Osteoblast (primary cell): ENCODE measurements at places on chromosomes 6 and 20. TPM values are rescaled to one million over a fixed set of nuclear protein-coding genes. Genes with fewer than 3 reads are reported as not detected.
A peak's percentile ranks its signal among the peaks of the same experiment; 100 is the strongest.

- no peak overlapping the region for H3K27ac ChIP-seq
- H3K36me3 ChIP-seq = no peaks in the 10 kb centered on the region
- no peaks in the 10 kb centered on the region for H3K27me3 ChIP-seq
- no peaks in the 10 kb centered on the region for H3K4me1 ChIP-seq
Measured at GRCh38 chr6:169994739-169995138, 243.3 kb downstream of the ERMARD start.

DNA sequence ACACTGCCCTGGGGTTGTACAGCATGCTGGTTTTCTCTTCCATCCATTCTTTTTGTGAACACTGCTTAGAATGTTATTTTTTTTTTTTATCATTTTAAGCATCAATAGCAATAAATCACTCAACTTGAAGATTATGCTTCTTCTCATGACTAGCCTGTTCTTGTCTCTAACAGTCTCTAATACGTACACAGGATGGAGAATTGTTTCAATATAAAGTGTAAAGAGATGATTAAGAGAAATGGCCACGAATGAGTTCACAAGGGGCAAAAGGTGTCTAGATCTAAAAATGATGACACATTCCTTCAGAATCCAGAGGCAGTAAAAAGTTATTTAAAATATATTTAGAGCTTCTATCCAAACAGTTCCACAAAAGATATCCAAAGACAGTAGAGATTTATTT is 390.2 kb downstream of the HDGFL1 start:
- no peaks in the 10 kb centered on the region for H3K4me1 ChIP-seq
- no peak overlapping the region for H3K4me3 ChIP-seq
- no peak for DNase-seq
- H3K36me3 ChIP-seq = no peaks in the 10 kb centered on the region

GRCh38 chr20:23081263-23081819 is 4.8 kb downstream of the CD93 start:
- H3K4me1 ChIP-seq = no peaks in the 10 kb centered on the region
- H3K27ac ChIP-seq = no peak overlapping the region
- no peak overlapping the region for H3K4me3 ChIP-seq

DNA sequence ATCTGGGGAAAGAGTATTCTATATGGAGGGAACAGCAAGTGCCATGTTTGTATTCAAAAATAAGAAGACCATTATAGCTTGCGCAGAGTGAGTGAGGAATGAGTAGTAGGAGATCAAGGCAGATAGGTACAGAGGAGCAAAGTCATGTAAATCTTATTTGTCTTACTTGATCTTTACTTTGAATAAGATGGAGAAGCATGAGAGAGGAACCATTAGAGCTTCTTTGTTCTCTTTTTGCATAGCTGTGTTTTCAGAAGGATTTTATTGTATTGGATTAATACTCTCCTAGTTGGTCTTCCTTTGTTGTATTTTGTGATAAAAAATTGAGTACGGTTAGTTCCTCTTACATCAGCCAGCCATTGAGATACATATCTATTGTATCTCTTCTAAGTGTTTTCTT is 88.4 kb downstream of the SCAF8 start:
- H3K27me3 ChIP-seq = no peaks in the 10 kb centered on the region
- H3K27ac ChIP-seq = no peak overlapping the region
- peaks cover 58% of the 10 kb centered on the region for H3K36me3 ChIP-seq
- no peak for DNase-seq
- no peaks in the 10 kb centered on the region for H3K4me1 ChIP-seq
- H3K4me3 ChIP-seq = no peak overlapping the region

- no peaks in the 10 kb centered on the region for H3K27me3 ChIP-seq
- no peak for DNase-seq
- H3K4me1 ChIP-seq = no peaks in the 10 kb centered on the region
- H3K27ac ChIP-seq = no peak overlapping the region
- no peak overlapping the region for H3K4me3 ChIP-seq
- no peaks in the 10 kb centered on the region for H3K36me3 ChIP-seq
Measured at GRCh38 chr6:99882128-99882702, 111.8 kb downstream of the MCHR2 start.

GRCh38 chr6:1175877-1176276 is 136.0 kb upstream of the FOXQ1 start:
- H3K4me3 ChIP-seq = no peak overlapping the region
- no peaks in the 10 kb centered on the region for H3K36me3 ChIP-seq
- no peak overlapping the region for H3K27ac ChIP-seq

GRCh38 chr20:57672164-57672563 is 37.7 kb downstream of the PMEPA1 start:
- DNase-seq = no peak
- H3K36me3 ChIP-seq = no peaks in the 10 kb centered on the region
- H3K27ac ChIP-seq = no peak overlapping the region
- H3K4me3 ChIP-seq = no peak overlapping the region
- no peaks in the 10 kb centered on the region for H3K27me3 ChIP-seq

DNA sequence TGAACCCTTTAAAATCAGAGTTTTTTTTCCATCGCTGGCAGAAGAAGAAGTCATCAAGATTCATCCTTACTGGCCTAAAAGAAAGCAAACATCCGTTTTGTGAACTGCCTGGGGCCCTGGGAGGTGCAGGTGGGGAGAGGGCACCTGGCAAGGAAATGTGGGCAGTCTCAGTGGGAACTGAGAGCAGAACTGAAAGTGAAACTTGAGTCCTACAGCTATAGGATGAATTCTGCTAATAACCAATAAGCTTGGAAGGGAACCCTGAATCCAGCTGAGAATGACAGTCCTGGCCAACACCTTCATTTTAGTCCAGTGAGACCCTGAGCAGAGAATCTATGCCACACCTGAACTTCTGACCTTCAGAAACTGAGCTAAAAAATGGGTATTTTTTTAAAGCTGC is 130.1 kb upstream of the ASCC3 start:
- H3K27me3 ChIP-seq = no peaks in the 10 kb centered on the region
- no peaks in the 10 kb centered on the region for H3K4me1 ChIP-seq
- H3K27ac ChIP-seq = no peak overlapping the region

DNA sequence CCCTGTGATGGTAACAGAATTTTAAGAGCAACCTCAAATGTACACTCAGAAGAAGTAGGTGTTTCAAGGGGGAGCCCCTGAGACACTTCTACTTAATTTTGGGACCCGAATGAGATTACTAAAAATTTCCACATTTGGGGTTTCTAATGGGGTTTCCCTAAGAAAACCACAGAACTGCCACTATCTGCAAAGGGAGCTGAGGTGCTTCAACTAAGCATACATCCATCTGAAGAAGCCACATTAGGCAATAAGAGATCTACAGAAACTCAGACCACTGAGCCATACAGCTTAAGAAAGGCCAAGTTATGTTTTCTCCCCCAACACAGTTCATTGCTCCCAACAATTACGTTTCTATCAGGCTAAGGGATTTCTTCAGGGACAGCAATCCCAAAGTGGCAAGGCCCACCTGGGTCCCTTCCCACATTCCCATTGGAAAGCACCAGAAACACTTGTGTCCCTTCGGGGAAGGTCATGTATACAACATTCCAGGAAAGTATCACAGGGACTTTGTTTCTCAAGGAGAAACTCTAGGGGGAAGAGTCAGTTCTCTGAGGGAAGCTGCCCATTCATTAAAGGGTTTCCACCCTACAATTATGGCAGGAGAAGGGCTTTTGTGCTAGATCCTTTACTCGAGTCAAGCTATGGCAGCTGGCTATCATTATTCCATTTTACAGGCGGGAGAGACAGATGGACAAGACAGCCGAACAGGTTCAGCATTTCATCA is 5.0 kb downstream of the BCL2L1 start:
- H3K36me3 ChIP-seq = peaks cover 37% of the 10 kb centered on the region
- H3K27me3 ChIP-seq = no peaks in the 10 kb centered on the region
- peaks cover 68% of the 10 kb centered on the region for H3K4me1 ChIP-seq
- peak overlapping the region; percentile 40 for H3K27ac ChIP-seq
- no peak for DNase-seq
- peak overlapping the region; percentile 39 for H3K4me3 ChIP-seq

DNA sequence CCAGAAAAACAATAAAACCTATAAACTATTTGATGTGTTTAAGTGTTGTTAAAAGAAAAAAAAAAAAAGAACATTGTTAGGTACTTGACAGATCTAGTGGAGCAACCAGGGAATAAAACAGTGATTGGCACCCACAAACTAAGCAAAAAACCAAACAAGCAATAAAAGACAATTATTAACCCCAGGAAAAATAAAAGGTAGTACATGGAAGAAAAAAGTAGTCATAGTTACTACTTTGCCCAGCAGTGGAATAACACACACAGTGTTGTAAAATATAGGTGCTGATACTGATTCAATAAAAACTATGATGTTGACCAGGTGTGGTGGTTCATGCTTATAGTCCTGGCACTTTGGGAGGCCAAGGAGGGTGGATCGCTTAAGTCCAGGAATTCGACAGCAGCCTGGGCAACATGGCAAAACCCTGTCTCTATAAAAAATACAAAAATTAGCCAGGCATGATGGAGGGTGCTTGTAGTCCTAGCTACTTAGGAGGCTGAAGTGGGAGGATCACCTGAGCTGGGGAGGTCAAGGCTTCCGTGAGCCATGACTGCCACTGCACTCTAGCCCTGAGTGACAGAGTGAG is 43.9 kb downstream of the PIGU start:
- H3K4me3 ChIP-seq = no peak overlapping the region
- no peaks in the 10 kb centered on the region for H3K36me3 ChIP-seq
- DNase-seq = no peak
- no peak overlapping the region for H3K27ac ChIP-seq

DNA sequence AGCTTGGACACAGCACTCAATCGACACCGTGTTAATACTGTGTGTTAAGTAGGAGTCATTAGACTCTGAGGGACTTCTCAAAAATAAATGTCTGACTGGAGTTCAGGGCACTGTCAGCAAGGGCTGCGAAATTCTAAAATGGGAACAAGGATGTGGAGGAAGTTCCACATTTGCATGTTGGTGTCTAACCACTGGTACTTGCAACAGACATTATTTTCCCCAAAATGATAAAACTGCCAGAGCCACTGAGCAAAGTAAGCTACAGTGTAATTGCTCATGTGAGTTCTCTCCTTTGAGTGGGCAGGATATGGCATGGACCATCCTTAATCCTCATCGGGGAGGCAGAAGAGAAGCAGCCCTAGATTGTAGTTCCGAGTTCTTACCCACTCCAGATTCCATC is 215.9 kb downstream of the SLC24A3 start:
- H3K27me3 ChIP-seq = no peaks in the 10 kb centered on the region
- peak; percentile 32 for DNase-seq
- peaks cover 3% of the 10 kb centered on the region for H3K4me1 ChIP-seq
- no peak overlapping the region for H3K4me3 ChIP-seq
- no peaks in the 10 kb centered on the region for H3K36me3 ChIP-seq

DNA sequence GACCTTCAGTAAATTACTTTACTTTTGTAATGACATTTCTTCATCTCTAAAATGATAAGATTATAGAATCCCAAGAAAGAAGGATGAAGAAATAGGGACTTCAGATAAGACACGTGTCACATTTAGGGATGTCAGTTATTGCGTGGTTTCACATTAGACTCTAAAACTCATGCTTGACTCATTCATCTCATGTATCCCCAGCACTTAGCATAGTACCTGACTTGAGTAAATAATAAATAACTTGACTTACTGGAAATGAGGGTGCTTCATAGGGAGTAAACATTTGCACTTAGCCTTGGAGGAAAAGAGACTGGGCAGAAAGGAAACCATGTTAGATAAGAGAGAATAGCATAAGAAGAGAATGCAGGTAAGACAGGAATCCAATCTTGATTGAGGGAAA is 37.2 kb downstream of the VTA1 start:
- no peak overlapping the region for H3K27ac ChIP-seq
- H3K36me3 ChIP-seq = peaks cover 4% of the 10 kb centered on the region
- H3K4me3 ChIP-seq = no peak overlapping the region
- H3K4me1 ChIP-seq = no peaks in the 10 kb centered on the region
- no peak for DNase-seq

- no peak for DNase-seq
- no peaks in the 10 kb centered on the region for H3K4me1 ChIP-seq
- no peak overlapping the region for H3K27ac ChIP-seq
- no peaks in the 10 kb centered on the region for H3K36me3 ChIP-seq
- no peaks in the 10 kb centered on the region for H3K27me3 ChIP-seq
- H3K4me3 ChIP-seq = no peak overlapping the region
Measured at GRCh38 chr6:156336089-156336488, 441.1 kb upstream of the ARID1B start.

- H3K4me1 ChIP-seq = peaks cover 4% of the 10 kb centered on the region
- no peaks in the 10 kb centered on the region for H3K27me3 ChIP-seq
- no peaks in the 10 kb centered on the region for H3K36me3 ChIP-seq
- H3K4me3 ChIP-seq = no peak overlapping the region
- no peak for DNase-seq
Measured at GRCh38 chr6:12961761-12962160, 245.2 kb downstream of the PHACTR1 start.

GRCh38 chr6:147278891-147279290 is 74.7 kb downstream of the STXBP5 start:
- no peaks in the 10 kb centered on the region for H3K27me3 ChIP-seq
- H3K4me3 ChIP-seq = no peak overlapping the region
- peaks cover 25% of the 10 kb centered on the region for H3K36me3 ChIP-seq
- peak overlapping the region; percentile 55 for H3K27ac ChIP-seq

GRCh38 chr6:68990317-68990716 is 355.2 kb downstream of the ADGRB3 start:
- H3K27ac ChIP-seq = no peak overlapping the region
- no peak for DNase-seq
- no peaks in the 10 kb centered on the region for H3K4me1 ChIP-seq
- H3K36me3 ChIP-seq = no peaks in the 10 kb centered on the region

- H3K27me3 ChIP-seq = no peaks in the 10 kb centered on the region
- H3K27ac ChIP-seq = no peak overlapping the region
- H3K36me3 ChIP-seq = peaks cover 11% of the 10 kb centered on the region
- peaks cover 12% of the 10 kb centered on the region for H3K4me1 ChIP-seq
- H3K4me3 ChIP-seq = no peak overlapping the region
Measured at GRCh38 chr6:105372849-105373182, 30.1 kb downstream of the PREP start.

- H3K36me3 ChIP-seq = no peaks in the 10 kb centered on the region
- DNase-seq = no peak
- no peak overlapping the region for H3K27ac ChIP-seq
- H3K4me1 ChIP-seq = no peaks in the 10 kb centered on the region
Measured at GRCh38 chr6:28737750-28738395, 185.9 kb downstream of the TRIM27 start.

DNA sequence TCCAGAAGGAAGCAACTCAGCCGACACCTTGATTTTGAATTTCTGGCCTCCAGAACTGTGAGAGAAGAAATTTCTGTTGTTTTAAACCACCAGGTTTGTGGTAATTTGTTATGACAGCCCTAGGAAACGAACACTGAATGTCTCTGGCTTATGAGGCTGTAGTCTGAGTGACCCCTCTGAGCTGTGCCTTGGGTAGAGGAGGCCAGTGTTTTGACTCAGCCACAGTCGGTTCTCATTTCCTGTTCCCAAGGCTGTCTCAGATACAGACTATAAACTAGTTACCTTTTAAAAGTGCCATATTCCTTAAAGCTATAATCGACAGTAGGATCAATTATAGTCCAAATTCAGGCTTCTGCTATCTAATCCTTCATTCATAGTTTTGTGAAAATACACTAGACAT is 391.2 kb upstream of the MAP3K7 start:
- DNase-seq = no peak
- H3K27me3 ChIP-seq = no peaks in the 10 kb centered on the region
- no peak overlapping the region for H3K27ac ChIP-seq
- H3K36me3 ChIP-seq = no peaks in the 10 kb centered on the region
- H3K4me3 ChIP-seq = no peak overlapping the region

LRFN2 gene
- not detected in 2 replicates for total RNA-seq

SPATA25 gene
- 1.2 and 1.4 TPM in 2 replicates for total RNA-seq

RALGAPB gene
- total RNA-seq = 42.7 and 43.6 TPM in 2 replicates

C20orf144 gene
- total RNA-seq = under 0.01 TPM in 2 replicates

DEFB124 gene
- total RNA-seq = not detected in 2 replicates

RAET1L gene
- not detected in 2 replicates for total RNA-seq

BPIFB1 gene
- not detected in 2 replicates for total RNA-seq

PLN gene
- 0.36 and 0.59 TPM in 2 replicates for total RNA-seq

LAMA4 gene
- total RNA-seq = 260 and 456 TPM in 2 replicates

RBPJL gene
- total RNA-seq = not detected in 2 replicates

KIF13A gene
- 61.5 and 90.5 TPM in 2 replicates for total RNA-seq

SLC13A3 gene
- 0.59 and 1.8 TPM in 2 replicates for total RNA-seq

KHDC1 gene
- 2.9 and 4.0 TPM in 2 replicates for total RNA-seq
